ENCODE measurements at places on chromosomes 16 and 17.

GRCh38 chr17:36036235-36036634 is 18.5 kb upstream of the CCL23 start:
- DNase-seq, result no peak

DNA sequence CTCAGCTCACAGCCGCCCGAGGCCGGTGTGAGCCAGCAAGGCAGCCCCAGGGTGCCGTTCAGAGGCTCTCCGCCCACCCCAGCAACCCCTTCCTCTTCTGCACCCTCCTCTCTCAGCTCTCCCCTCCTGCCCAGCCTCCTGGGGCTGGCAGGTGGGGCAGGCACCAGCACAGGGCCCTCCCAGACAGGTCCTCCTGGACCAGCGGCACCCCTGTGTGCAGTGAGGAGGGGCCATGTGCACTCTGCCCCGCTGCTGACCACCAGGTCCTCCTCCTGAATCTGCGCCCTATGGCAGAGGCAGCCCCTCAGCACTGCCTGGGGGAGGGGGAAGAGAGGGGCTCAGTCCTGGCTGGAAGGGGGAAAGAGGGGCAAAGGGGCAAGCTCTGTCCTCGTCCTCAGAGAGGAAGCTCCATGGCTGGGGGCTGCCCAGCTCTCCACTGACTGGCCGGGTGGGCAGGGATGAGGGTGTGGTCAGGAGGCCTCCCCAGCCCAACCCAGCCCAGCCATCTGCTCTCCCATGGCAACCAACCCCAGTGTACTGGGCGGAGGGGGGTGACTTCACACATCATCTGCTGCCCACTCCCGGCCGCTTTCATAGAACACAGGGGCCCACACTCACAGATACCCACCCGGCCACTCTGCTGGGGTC is 5.4 kb upstream of the BCAR1 start:
- DNase-seq, result no peak

- no peak for DNase-seq
These were observed 85.3 kb upstream of the LGALS9 start for GRCh38 chr17:27545562-27546229.

GRCh38 chr16:61677776-61678175 is 358.5 kb downstream of the CDH8 start:
- no peak for DNase-seq

- no peak for DNase-seq
These were observed 33.8 kb downstream of the ESRP2 start for GRCh38 chr16:68202091-68202519.

DNA sequence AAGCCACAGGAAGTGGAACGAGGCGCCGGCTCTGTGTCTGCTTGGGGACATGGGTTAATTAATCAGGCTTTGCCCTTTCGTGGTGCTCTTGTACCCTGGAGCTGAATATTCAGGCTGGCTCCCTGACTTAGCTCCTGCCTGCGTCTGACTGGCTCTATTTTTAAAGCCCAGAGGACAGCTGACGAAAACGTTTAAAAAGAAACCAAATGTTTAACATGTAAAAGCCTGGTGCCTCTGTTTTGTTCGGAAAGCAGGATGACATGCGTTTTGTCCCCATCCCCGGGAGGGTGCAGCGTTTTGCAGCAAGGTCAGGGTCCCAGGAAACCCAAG is 61.1 kb downstream of the NT5M start:
- DNase-seq, result no peak

DNA sequence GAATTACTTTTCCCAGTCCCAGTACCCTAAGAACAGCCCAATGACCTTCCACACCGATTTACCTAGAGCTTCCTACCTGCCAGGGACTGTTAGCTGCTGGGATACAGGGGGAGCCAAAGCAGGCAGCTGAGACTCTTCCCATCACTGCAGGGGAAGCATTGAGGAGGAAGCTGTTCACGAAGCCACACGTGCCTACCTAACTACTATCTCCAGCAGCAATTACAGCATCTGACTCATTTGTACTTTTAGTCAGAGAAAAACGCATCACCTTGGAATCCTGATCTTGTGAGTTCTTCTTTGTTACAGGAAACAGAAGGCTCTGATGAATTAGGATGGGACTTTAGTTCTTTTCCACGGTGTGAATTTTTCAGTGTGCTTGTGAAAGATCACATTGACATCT is 113.7 kb upstream of the DHX40 start:
- DNase-seq, result no peak

DNA sequence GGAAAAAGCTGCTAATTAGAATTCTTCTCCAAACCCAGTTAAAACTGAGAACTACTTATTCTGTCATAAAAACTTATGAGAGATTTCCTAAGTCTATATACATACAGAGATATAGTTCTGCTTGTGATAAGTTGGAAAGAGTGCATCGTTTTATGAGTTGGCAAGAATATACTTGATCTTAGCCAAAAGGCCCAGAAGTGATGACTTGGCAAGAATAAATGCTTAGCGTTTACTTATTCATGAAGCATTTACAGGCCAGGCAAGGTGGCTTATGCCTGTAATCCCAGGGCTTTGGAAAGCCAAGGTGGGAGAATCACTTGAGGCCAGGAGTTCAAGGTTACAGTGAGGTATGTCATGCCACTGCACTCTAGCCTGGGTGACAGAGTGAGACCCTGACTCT is 81.7 kb downstream of the CYB561 start:
- DNase-seq, result no peak

GRCh38 chr17:76139801-76140660 is 1.0 kb downstream of the FOXJ1 start:
- DNase-seq, result peak; percentile 44

- no peak for DNase-seq
These were observed 457.9 kb downstream of the SLC39A11 start for GRCh38 chr17:72634621-72635020.

GRCh38 chr16:20928774-20929411 is 28.3 kb downstream of the LYRM1 start:
- DNase-seq, result no peak

- no peak for DNase-seq
These were observed 6.7 kb downstream of the CBX8 start for GRCh38 chr17:79789943-79790804.

GRCh38 chr16:77531752-77532151 is 96.9 kb upstream of the ADAMTS18 start:
- DNase-seq, result no peak

DNA sequence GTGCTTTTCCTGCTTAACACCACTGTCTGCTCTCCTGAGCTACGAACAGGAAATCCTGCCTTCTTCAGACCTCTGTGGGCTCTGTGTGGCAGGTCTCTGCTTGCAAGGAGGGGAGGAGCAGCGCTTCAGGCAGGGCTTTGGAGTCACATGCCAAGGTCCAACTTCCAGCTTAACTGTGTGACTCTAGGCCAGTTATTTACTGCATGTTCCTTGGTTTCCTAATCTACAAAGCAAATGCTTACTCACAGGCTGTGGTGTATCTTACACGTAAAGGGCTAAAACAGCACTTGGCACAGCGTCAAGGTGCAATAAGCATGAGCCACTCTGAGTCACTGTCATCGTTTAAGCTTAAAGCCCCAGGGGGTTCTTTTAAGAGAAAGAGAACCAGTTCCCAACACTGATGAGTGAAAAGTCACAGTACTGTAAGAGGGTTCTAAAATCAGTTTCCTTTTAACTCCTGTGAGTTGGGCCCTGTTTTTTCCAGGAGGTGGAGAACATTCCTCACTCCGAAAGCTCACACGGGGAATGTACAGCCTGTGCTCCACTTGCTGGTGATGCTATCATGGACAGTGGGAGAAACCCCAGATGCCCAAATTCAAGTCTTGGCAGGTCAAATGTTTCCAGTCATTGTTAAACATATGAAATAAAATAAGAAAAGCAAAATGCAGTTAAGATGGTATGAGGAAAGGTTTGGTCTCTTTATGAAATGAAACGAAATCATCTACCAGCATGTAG is 54.1 kb upstream of the BCAR1 start:
- peak; percentile 6 for DNase-seq

- no peak for DNase-seq
These were observed 297.5 kb downstream of the XYLT1 start for GRCh38 chr16:17173281-17173680.

DNA sequence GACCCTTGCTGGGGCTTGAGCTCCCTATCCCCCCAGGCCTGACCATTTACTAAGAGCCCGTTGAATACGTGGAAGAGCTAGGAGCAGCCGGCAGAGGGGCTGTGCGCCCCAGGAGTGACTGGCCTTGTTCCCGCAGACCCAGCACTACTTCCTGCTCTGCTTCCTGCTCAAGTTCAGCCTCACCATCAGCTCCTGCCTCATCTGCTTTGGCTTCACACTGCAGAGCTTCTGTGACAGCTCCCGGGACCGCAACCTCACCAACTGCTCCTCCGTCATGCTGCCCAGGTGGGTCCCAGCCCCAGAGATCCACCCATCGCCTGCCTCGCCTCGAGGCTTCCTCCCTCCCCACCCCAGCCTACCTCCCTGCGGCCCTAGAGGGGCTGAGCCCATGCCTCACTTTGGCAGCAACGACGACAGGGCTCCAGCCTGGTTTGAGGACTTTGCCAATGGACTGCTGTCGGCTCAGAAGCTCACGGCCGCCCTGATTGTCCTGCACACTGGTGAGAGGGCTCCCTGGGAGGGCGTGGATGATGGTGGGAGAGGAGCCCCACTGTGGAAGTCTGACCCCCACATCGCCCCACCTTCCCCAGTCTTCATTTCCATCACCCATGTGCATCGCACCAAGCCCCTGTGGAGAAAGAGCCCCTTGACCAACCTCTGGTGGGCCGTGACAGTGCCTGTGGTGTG is 17.2 kb downstream of the CASKIN2 start:
- DNase-seq, result no peak

DNA sequence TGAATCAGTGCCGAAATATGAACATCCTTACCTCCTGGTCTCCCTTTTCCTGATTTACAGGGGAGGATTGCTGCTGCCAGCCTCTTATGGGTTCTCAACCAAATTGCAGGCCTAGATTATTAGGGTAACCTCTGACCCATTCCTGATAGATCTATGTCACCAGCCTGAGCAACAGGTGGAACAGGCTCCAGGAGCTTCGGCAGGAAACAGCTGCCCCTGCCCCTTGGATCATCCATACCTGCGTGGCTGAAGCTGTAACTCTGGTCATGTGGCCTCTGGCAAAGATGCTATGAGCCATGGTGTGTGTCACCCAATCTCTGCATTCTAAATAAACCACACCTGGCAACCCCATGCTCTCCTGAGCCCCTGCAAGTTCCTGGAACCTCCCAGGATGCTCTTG is 18.4 kb upstream of the RBBP6 start:
- no peak for DNase-seq

DNA sequence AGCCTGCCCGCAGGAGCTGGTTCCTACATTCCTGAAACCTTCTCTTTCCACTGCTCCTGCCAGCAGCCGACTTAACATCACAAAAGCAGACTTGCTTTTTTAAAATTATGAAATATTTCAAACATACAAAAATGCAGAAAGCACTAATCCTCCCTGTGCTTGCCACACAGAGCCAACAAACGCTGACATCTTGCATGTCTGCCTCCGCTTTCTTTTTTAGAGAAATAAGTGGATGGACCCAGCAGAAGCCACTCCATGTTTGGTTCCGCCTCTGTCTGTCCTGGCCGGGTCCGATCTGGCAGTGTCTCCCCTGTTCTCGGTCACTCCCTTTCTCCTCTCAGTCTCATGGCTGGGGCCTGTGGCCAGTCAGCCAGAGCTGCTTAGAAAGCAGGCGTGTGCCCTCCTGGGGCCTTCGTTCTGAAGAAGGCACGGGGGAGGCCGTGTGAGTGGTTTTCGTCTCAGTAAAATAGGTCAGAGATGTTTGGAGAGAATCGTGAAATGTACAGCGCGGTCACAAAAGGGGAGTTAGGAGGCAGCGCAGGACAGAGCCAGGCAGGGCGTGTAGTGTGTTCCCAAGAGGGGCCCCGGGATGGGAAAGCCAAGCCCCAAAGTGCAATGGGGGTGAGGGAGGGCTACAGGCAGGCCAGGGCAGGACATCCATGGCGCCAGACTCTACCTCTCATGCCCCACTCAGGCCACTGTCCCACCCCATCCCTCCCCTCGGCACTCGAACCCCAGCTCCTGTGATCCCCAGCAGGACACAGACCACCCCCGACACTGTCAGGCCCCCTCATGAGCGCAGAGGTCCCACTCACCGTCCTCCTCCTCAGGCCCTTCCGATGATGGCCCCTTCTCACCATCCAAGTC is 23.2 kb downstream of the MXRA7 start:
- no peak for DNase-seq

DNA sequence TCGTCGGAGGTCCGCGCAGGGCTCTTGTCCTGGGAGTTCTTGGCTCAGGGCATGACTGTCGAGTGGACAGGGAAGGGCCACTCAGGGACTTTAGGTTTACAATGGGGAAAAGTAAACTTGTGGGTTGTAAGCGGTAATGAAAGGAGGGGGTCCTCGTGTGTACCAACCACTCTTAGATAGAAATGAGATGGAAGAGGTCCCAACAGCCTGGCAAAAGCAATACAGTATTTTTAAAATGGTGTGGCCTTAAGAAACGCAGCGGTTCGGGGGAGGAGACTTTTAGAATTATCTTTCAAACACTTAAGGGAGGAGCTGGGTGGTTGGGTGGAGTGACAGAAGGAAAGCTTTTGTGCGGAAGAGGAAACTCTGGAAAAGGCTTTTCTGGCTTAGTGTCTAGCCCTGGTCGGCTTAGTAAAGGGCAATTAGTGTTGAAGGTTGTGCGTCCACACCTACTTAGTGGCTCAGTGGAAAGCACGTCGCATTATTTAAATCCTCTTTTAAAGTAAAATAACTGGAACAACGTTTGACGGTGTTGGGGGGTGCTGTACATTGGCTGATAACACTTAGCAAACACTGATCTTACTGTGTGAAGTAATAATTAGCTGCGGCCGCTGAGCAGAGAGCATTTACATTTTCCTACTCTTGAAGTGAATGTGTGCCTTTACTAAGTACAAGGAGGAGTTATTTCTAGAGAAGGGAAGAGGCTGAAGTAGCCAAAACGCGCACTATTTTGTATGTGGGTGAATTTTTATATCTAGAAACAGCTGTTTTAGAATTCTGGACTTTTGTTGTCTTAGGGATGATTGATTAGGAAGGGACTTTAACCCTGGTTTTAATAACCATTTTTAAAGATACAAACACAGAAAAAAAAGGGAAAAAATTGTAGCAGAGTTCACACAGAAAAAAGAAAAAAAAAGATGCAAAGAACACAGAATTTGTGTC is 1.0 kb downstream of the WSB1 start:
- DNase-seq, result no peak

- no peak for DNase-seq
These were observed 105.3 kb upstream of the FAM20A start for GRCh38 chr17:68706356-68706920.

DNA sequence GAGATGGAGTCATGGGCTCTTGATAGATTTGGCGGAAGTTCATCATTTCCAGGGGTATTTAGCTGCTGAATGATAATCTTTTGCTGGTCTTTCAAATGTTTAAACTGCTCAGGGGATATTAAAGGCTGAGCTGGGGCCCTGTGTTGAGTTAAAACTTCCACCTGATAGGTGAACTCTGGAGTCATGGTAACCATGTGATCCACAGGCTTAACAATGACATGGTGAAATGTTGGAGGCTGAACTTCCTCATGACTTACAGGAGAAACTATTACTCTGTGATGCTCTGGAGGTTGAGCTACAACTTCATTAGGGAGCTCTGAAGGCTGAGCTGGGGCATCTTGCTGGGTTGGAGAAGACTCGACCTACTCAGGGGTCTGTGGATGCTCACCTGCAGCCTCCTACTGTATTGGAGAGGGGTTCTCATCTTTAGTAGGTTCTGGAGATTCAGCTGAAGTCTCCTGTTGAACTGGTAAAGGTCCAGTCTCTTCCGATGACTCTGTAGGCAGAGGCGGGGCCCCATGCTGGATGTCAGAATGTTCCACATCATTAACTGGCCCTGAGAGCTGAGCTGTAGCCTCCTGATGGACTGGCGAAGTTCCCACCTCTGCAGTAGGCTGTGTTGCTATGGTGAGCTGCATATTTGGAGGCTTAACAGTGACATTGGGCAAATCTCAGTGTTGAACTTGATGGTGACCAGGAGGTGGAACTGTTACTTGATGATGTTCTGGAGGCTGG is 24.2 kb downstream of the RDM1 start:
- no peak for DNase-seq
